ENCODE measurements at places on chromosomes 2 and 18. TPM values are rescaled to one million over a fixed set of nuclear protein-coding genes. Genes with fewer than 3 reads are reported as not detected.

The SALL3 gene
- not detected for total RNA-seq

The SLC16A14 gene
- total RNA-seq: 0.68 TPM

The MAL gene
- not detected for total RNA-seq

The EFR3B gene
- total RNA-seq: 0.75 TPM

The HJURP gene
- 2.0 TPM for total RNA-seq

The ANKRD53 gene
- total RNA-seq: 3.5 TPM

The PRKAG3 gene
- total RNA-seq: not detected

The CCDC68 gene
- 17.5 TPM for total RNA-seq

The NOL4 gene
- not detected for total RNA-seq

The ALPI gene
- not detected for total RNA-seq

Data from subcutaneous adipose tissue (tissue), 4 donors.